ENCODE measurements at places on chromosomes 16 and 17.

DNA sequence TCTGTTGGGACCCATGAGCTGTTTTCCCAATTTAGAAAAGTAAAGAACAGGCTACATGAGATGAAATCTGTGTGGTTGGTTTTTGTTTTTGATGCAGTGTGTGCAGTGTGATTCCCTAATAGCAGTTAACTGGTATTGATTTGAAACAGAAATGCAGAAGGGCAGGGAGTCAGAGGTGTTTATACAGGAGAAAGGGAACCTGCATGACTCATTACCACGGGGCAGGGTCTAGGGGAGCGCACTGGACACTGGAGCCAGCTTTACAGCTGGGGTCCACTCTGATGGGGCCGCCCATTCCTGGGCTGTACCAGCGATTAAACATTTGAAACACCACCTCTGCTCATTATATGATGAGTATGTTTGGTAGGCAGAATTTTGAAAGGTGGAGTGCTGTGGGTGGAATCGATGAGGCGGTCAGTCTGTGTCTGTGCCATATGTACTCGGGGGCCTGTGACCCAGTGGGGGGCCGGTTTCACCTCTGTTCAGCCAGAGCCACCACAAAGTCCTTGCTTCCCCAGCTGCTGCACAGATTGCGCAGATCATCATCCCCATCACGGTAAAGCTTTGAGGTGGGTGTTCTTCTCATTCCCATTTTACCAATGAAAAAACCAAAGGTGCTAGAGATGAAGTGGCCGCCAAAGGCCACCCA lies 142.5 kb downstream of the CMIP start:
- no peak for DNase-seq

DNA sequence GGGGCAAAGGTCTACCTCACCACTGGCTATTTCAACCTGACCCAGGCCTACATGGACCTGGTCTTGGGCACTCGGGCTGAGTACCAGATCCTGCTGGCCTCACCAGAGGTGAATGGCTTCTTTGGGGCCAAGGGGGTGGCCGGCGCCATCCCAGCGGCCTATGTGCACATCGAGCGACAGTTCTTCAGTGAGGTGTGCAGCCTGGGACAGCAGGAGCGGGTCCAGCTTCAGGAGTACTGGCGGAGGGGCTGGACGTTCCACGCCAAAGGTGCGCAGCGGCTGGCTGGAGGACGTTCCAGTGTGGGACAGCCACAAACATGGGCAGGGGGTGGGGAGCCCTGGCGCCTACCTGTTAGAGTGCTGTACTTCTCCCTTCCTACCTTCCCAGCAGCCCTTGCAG lies 25.4 kb downstream of the PGS1 start:
- no peak for DNase-seq

DNA sequence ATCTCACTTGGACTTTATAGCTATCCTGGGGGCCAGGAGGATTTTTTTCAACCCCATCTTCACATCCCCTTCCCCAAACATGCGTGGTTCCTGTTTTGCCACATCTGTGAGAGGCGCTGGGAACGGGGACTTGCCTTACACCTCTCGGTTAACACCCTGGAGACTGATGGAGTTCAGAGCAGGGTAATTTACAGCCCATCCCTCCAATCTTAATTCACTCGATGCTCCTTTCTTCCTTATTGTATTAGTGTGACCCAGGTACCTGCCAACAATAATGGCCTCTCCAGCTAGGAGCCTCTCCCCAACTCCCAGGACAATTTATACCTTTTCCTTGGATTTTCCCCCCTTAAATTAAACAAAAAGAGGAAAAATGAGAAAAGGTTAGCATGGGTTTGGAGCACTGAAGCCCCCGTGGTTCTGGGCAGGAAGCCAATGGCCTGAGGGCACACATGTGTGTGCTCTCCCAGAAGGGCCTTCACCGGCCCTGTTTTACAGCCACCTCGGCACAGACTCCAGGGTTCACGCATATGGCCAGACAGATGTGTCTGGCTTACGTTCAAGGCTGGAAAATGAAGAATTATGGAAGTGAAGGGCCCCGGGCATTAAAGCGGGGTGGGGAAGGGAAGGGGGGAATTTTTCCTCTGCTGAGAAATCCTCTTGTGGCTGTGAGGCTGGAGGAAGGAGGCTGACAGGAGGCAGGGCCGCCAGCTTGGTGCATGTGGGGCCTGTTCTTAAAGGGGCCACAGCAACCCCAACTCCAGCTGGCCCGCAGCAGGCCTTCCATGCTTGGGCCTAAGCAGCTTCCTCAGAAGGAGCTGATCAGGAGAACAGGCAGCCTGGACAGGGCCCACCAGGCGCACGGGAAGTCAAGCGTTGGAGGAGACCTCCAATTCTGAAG lies 21.4 kb downstream of the HIC1 start:
- no peak for DNase-seq

DNA sequence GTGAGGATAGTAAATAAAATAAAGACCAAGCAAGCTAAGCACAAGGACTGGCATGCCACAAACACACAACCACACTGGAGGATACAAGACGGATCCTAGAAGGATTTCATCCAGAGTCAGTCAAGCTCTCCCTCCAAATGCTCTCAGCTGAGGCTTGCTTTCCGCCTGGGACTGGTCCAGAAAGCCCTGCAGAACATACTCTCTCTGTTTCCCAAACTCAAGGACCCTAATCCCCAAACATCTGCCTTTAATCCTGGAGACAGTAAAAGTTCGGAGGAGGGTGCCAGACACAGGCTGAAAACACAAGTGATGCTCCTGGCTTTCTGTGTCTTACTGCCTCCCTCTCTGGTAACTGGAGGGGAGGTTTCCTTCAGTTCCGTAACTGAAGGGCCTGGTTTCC lies 5.3 kb upstream of the HSD11B2 start:
- DNase-seq: no peak

DNA sequence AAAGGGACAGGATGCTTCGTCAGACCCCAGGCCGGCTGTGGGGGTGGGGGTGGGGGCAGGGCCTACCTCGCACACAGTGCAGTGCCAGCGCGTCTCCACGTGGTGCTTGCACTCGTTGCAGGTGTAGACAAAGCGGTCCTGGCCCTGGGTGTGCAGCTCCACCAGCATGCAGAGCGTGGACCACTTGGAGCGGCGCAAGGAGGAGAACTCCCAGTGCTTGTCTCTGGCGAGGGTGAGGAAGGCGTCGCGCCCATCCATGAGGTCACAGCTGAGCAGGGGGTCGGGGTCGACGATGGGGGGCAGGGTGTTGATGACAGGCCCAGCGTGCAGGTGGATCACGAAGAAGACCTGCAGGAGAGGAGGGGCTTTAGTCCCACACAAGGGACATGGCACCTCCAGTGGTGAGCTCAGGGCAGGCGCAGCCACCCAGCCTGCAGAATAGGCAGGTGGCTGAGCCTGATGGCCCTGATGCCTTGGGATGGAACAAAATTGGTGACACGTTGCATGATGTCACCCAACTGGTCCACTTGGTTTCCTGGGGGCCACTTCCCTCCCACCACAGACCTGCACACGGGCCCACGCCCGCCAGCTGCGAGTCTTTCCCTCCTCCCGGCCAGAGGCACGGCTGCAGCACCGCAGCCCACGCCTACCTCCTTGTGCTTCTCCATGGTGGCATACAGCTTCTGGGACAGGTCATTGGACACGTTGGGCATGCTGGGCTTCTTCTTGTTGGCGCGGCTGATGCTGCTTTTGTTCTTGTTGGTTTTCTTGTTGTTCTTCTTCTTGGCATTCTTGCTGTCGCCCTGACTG lies 14.0 kb upstream of the TRAP1 start:
- DNase-seq: no peak

DNA sequence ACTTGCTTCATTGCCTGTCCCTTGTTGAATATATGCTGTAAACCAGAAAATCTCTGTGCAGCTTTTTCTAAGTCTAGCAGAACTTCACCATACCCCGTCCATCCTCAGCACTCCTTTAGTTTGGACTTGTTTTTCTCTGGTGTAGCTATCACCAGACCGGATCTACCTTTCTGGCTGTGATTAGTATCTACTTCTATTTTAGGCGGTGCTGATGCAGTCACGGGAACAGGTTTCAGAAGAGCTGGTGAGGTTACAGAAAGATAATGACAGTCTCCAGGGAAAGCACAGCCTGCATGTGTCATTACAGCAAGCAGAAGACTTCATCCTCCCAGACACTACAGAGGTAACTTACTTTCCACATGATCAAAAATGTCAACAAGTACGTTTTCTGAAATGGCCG lies 46.4 kb downstream of the NUP88 start:
- no peak for DNase-seq

DNA sequence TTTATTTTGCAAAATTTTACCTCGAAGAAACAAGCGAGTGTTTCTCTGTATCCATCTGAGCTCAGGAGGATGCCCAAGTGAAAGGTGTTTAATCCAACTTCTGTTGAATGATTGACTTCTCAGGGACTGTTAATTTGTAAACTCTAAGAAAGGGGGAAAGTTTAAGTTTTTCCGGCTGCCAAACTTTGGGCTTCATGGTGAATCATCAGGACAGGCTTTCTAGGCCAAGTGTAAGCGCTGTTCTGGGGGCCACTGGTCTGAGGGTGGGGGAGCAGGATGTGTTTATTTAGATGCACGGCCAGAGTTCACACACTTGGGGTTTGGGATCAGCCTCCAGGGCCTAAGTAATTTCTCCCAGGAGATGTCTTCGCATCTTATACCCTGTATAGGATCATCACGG lies 110.4 kb downstream of the PITPNC1 start:
- no peak for DNase-seq

DNA sequence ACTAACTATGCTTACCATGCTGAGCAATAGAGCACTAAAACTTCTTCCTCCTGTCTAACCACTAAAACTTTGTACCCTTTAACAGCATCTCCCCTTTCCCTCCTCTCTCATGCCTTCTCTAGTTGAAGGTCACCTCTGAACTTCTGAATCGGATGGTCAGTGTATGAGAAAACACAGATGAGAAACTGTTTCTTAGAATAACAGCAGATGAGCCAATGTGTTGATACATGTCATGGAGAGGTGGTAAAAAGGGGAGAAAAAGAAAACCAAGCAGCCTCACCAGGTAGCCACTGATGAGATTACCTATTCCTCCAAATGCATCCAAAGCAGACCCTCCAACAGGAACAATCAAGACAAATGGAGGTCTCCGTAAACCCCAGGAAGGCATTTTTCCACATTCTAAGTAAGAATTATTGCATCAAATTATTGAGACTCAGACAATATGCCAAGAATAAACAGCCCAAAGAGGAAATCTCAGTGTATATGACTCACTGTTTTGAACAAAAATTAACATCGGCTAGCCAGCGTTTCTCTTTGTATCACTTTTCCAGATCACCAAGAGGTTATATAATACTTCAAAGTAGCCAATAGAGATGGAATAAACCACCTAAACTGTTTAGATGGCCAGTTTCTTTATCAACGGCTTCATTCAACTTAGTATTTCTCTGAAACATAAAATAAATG lies 793.3 kb upstream of the SOX9 start:
- DNase-seq: no peak

GRCh38 chr16:58121132-58121531 lies 8.0 kb downstream of the CFAP20 start:
- no peak for DNase-seq

DNA sequence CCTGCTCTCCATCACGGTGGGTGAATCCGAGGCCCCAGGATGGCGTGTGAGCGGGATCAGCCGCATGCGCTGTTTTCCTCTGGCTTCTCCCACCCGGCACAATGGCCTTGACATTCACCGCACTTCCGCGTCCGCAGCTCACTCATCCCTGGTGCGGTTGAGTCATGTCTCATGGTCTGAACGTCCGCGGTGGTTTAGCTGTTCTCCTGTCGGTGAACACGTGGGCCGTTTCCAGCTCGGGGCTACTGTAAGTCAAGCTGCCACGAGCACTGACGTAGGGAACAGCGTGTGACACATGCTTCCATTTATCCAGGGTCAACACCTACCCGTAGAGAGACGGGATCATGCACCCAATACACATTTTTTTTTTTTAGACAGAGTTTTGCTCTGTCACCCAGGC lies 15.3 kb upstream of the CACNA1H start:
- no peak for DNase-seq

GRCh38 chr17:10135539-10136257 lies 62.7 kb downstream of the GAS7 start:
- no peak for DNase-seq

- DNase-seq: no peak
These were observed 123.7 kb upstream of the HS3ST3A1 start for GRCh38 chr17:13725288-13725990.

- DNase-seq: no peak
These were observed 31.2 kb upstream of the AKTIP start for GRCh38 chr16:53534206-53534605.

DNA sequence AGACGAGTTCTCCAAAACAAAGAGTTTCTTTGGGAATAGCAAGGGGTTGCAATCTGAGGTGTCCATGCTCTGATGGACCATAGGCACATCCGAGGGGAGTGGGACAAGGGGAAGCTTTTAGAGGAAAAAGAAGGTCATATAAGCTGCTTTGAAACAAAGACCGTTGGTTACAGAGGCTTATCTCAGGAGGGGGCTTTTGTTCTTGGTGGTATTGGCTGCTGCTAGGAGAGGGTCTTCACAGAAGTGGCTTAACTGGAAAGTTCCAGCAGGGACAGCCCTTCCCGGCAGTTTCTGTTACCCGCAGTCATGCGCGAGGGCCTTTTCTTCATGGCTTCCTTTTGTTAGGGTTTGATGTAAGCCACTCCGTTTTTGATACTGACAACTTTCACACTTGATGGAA lies 76.0 kb downstream of the RAP1GAP2 start:
- no peak for DNase-seq

GRCh38 chr16:79776243-79776847 lies 175.8 kb upstream of the MAF start:
- DNase-seq: no peak

DNA sequence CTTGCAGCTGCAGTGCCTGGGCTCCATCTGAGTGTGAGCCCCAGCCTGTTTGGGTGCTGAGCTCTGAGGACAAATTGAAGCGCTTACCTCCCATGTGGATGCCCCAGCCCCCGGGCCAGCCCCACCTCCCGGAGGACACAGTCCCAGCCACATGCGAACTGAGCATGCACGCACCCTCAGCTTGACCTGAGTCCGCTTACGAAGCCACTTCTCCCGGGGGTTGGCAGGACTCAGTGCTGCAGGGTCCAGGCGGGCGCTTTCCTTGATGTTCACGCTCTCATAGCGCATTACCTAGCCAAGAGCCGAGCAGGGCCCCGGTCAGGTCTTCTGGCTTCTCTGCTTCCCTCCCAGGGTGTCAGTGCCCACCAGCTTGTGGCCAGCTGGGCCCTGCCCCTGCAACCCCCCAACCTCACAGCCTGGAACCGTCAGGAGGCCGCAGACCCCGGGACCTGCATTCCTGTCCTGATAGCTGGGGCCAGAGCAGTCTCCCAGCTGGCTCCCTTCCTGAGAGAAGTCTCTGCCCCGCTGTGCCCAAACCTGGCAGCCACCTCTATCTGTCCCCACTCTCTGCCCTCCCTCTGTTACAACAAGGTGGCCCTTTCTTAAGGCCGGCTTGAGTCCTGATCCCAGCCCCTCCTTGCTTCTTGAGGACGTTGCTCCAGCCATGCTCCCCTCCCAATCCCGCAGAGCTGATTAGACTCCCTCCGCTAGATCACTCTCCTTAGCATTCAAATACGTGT lies 24.0 kb downstream of the PIMREG start:
- DNase-seq: no peak
